Daoy (cell line): ENCODE measurements at places on chromosomes 5 and 9. TPM values are rescaled to one million over a fixed set of nuclear protein-coding genes. Genes with fewer than 3 reads are reported as not detected.

DNA sequence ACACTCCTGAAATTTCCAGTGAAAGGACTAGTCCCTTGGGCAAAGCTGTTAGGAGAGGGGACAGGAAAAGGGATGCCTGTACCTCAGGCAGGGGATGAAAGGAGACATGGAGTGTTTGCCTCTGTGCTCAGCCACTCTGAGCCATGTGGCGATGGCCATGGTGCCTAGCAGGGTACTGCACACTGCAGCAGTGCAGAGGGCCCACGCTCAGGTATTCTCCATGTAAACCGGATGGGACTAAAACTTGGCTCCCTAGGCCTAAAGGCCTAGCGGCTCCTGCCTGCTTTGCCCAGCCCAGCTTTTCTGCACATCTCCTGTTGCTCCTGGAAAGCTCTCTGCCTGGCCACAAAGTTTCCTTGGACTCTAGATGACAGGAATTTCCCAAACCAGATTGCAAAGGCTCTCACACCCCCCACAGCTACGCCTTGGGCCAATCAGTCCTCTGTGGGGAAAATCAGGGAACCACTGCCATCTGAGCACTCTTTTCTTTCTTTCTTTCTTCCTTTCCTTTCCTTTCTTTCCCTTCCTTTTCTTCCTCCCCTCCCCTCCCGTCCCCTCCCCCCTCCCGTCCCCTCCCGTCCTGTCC lies 44.3 kb downstream of the HABP4 start:
- DNase-seq, result no peak

DNA sequence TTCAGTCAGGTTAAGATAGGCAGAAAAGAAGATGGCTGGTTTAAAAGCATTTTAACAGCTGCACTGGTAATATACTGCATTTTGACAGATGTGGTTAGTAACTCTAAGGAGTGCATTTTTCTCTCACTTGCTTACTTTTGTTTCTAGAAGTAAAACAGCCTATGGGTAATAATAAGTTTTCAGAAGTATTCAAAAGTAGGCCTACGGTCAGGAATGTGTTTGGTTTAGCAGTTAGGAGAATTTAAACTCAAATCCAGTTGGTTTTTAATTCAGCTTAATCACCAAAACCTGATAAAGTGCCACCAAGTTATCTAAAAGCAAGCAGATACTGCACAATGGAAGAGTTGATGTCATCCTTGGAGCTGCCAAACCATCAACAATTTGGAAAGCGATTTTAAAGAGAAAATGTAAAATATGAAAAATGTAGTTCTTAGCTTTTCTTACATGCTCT lies 160.3 kb downstream of the ARSB start:
- DNase-seq, result no peak

GRCh38 chr9:124869986-124870560 lies 8.1 kb downstream of the ARPC5L start:
- peak; percentile 56 for DNase-seq

DNA sequence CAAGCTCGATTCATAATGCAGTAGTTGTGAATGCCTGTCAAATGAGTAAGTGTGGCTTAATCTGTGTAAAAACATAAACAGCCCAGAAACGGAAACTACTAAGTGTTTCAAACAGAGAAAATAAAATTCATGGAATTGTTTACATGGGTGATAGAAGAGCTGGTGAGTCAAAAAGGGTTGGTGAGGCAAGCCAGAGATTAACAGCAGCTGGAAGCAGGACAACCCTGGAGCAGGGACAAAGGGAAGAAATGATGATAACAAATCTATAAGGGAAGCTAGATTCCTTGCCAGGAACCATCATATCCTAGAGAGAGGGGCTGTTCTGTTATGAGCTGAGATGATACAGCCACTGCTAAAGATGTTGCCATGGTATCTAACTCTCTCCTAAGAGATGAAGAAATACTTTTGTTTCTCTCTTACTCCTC lies 18.0 kb upstream of the PRR16 start:
- peak; percentile 87 for DNase-seq

The FBP2 gene
- not detected in 2 replicates for total RNA-seq

- DNase-seq, result peak; percentile 33
Measured at GRCh38 chr5:10354048-10354872, 765 bp downstream of the MARCHF6 start.

DNA sequence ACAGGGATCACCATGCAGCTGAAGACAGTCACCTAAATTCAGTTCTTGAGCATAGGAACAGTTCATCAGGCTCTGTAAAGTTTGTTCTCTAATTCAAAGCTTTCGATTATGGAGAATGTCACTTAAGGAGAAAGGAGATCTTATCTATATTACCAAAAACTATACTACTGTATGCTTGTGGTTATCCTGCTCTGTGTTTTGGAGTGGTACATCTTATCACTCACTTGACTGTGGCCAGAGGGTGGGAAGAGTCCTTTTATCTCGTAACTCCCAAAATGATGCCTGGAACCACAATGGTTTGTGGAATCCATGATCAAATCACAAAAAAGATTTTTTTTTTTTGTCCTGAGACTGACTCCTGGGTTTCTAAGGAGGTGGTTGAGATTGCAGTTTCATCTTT lies 230.7 kb downstream of the COMMD10 start:
- DNase-seq, result no peak

DNA sequence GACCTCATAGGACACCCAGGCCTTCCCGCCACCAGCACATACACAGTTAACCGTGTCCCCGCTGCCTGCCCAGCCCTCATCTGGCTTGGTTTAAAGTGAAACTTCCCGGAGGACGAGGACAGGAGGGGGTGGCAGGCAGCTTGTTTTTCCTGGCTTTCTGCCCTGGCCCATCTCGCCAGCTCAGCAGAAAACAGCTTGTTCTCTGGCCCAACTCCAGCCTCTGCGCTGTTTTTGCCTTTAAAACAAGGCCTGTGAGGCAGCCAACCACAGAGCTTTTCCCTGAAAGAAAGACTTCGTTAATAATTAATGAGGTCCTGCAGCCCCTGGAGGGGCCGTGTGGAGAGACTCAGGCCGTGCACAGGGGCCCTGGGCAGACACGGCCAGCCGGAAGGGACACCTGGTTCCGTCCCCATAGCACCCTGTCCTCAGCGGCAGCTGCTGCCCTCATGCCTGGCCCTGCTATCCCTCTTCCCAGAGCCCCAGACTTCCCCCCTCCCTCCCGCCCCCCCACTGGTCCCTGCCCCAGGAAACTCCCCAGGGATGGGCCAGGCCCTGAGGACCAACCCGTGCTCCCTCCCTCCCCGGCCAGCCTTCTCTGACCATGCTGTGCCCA lies 108.7 kb downstream of the RXRA start:
- peak; percentile 95 for DNase-seq

- DNase-seq, result no peak
Measured at GRCh38 chr9:114913217-114913616, 17.2 kb downstream of the TNFSF8 start.

The SNCAIP gene
- total RNA-seq, result 7.4 and 8.2 TPM in 2 replicates

- DNase-seq, result peak; percentile 68
Measured at GRCh38 chr9:96331236-96331947, 29.4 kb upstream of the HSD17B3 start.

The F2R gene
- total RNA-seq, result 27.1 and 28.4 TPM in 2 replicates

DNA sequence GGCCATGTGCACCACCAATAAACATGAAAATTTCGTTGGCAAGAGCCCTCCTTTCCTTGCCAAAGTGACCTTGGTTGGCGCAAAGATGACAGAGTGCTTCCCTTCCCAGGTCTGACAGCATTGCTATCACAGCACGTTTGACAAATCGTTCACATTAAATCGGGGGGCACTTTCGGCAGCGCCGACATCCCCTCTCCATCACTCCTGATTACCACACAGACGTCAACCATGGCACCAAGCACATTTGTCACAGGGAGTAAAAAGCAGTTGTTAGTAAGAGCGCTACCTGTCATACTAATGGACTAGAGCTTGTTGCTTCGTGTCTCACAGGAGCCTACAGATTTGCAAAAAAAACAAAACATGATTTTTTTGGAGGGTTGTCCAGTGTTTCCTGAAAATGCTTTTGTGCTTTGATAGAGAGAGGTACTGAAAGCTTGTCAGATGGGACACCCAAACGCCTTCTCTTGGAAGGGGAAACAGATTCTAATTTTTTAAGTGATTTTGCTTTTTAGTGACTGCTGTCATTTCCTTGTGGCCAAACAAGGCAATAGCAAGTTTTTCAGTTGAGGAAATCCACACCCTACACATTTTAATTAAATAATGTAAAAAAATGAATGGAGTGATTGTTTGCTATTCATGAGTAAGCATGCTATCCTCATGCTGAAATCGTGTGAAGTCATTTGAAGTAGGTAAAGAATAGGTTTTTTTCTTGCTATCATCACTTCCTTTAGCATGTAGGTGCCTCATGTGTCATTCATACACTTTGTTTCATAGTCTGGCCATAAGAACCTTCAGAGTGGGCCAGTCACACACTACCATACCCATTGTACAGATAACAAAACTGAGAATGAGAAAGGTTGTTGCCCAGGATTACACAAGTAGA lies 682.8 kb upstream of the WWC1 start:
- no peak for DNase-seq

The CDX1 gene
- 0.06 and 1.3 TPM in 2 replicates for total RNA-seq

DNA sequence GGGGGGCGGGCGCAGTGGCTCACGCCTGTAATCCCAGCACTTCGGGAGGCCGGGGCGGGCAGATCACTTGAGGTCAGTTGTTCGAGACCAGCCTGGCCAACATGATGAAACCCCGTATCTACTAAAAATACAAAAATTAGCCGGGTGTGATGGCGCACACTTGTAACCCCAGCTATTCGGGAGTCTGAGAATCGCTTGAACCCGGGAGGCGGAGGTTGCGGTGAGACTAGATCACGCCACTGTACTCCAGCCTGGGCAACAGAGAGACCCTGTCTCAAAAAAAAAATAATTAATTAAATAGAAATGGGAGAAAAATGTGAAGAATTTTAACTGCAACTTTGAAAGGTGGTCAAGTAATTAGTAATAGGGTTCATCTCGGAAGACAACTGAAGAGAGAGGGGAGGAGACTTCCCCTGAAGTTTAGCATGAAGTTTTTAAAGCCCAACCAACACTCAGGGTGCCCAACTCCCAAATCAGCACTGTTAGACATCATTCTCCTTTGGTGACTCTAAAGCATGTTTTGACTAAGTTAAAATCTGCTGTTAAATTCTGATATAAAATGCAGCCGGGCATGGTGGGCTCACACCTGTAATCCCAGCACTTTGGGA lies 1.4 kb upstream of the CSNK1A1 start:
- no peak for DNase-seq

- DNase-seq, result no peak
Measured at GRCh38 chr9:85658716-85659115, 83.0 kb downstream of the AGTPBP1 start.

GRCh38 chr5:14226554-14226953 lies 83.4 kb downstream of the TRIO start:
- no peak for DNase-seq

GRCh38 chr5:20109326-20109725 lies 121.3 kb upstream of the CDH18 start:
- no peak for DNase-seq

GRCh38 chr9:120327322-120327721 lies 252.6 kb downstream of the CDK5RAP2 start:
- no peak for DNase-seq

The CCIN gene
- 0.74 TPM in 1 of 2 replicates, not detected in the other for total RNA-seq

- DNase-seq, result no peak
Measured at GRCh38 chr9:101840694-101841188, 102.3 kb upstream of the GRIN3A start.

The ZNF474 gene
- total RNA-seq, result 0.92 and 1.8 TPM in 2 replicates

- DNase-seq, result no peak
Measured at GRCh38 chr5:114319821-114320220, 42.0 kb upstream of the KCNN2 start.

GRCh38 chr5:6728011-6728794 lies 15.0 kb downstream of the TENT4A start:
- DNase-seq, result no peak

The FOXD4 gene
- 0.91 TPM in 1 of 2 replicates, not detected in the other for total RNA-seq

The SUSD3 gene
- 0.40 and 1.3 TPM in 2 replicates for total RNA-seq

The SHISAL2B gene
- total RNA-seq, result not detected in 2 replicates

- DNase-seq, result no peak
Measured at GRCh38 chr5:172940268-172941066, 18.8 kb upstream of the RPL26L1 start.

DNA sequence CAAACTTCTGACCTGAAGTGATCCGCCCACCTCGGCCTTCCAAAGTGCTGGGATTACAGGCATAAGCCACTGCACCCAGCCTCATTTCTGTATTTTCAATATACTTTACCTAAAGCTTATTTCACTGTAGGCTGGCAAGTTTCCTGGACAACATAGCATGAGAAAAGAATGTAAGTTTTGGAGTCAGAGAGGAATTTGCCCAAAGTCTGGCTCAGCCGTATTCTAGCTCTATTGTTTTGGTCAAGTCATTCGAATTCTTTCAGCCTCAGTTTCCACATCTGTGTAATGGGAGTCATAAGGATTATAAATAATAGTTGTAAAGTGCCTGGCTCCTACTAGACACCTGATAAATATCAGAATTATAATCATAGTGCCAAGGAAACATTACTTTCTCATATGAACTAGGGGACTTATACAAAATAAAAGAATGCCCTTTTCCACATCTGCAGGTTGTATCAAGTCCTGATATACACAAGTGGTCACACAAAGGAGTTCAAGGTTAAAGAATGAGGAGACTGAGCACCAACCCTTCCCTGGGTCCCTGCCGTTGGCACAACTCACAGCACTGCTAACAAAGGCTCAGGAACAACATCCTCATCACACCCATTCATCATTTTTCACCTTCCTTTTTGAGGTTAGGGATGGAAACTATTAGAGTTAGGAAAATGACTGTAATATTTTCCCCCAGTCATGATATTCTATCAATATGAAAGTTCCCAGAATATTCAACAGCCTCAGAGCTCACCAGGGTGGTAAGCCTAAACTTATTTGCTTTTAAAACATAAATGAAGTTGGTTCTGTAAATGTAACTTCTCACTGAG lies 34.6 kb upstream of the RAI14 start:
- no peak for DNase-seq

DNA sequence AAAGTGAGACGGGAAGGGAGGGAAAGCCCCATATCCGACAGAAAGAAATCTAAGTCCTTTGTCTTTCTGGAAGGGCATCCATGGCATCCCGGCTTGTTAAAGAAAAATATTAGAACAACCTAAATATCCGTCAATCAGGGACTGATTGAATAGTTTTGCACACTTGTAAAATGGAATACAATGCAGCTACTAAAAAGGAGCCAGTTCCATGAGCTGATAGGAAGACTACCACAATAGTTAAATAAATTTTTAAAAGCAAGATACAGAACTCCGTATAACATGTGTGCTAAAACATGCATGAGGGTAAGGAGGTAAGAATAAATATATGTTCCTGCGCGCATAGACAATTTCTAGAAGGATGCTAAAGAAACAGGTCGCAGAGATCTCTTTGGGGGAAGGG lies 12.8 kb upstream of the GNPDA1 start:
- no peak for DNase-seq

- no peak for DNase-seq
Measured at GRCh38 chr9:129996161-129996830, 46.7 kb downstream of the FNBP1 start.

DNA sequence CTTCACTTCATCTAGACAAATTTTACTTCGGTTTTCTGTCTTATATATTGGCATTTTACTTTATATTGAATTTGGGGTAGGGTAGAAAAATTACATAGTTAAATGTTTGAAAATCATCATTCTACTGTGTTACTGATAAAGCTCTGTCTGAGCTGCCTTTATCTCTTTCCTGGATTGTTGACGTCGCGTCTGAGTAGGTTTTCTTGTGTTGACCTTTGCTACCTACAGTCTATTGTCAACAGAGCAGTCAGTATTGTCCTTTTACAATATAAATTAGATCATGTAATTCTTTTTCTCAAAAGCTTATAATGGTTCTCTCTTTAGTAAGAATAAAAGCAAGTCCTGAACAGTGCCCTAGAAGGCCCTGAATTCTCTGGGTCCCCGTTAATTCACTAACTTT lies 128.2 kb downstream of the HACD4 start:
- no peak for DNase-seq

The POC5 gene
- 45.1 and 51.1 TPM in 2 replicates for total RNA-seq

The ZNF462 gene
- 15.7 and 20.6 TPM in 2 replicates for total RNA-seq

The SLC34A1 gene
- total RNA-seq, result not detected in 2 replicates
